ENCODE measurements at places on chromosomes 4 and X.

DNA sequence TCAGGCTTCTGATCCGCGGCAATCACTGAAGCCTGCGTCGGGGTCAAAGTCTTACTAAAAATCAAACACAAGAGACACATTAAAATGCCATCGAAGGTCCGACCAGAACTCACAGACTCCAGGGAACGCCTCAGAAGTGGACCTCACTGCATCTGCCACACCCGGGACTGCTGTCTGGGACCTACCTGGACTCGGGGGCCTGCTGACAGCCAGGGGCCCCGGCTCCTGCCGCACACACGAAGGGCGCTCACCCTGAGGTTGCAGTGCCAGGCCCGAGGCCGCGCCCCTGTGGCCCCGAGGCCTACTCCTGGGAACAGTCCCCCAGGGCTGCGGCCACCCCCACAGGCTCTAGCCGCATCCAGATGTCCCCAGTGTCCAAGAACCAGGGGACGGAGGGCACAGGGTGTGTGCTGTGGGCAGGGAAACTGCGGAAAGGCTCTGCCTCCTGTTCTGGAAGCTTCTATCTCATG lies 7.4 kb downstream of the CTBP1 start:
- no peak for DNase-seq

GRCh38 chrX:72037601-72038000 lies 94.1 kb downstream of the RTL5 start:
- DNase-seq, result no peak

GRCh38 chrX:20265726-20266681 lies 705 bp downstream of the RPS6KA3 start:
- peak; percentile 1 for DNase-seq

GRCh38 chr4:143148521-143148920 lies 36.2 kb upstream of the USP38 start:
- DNase-seq, result no peak

DNA sequence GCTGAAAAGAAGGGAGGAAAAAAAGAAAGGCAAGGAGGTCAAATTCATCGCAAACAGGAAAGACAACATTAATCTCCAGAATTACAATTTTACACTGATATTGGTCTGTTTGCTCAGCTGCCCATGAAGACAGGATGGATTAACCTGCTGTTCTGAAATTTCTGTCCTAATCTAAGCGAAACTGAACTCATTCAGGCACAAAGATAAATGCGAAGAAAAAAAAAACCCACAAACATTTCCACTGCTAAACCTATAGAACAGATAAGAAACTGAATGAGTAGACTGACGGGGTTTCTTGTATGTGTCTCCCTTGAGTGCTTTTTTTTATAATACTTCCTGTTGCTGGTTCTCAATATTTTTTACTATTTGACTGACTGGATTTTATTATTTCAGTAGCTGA lies 251.8 kb upstream of the FTHL17 start:
- DNase-seq, result no peak

GRCh38 chrX:30858098-30858497 lies 31.0 kb downstream of the TAB3 start:
- DNase-seq, result no peak

DNA sequence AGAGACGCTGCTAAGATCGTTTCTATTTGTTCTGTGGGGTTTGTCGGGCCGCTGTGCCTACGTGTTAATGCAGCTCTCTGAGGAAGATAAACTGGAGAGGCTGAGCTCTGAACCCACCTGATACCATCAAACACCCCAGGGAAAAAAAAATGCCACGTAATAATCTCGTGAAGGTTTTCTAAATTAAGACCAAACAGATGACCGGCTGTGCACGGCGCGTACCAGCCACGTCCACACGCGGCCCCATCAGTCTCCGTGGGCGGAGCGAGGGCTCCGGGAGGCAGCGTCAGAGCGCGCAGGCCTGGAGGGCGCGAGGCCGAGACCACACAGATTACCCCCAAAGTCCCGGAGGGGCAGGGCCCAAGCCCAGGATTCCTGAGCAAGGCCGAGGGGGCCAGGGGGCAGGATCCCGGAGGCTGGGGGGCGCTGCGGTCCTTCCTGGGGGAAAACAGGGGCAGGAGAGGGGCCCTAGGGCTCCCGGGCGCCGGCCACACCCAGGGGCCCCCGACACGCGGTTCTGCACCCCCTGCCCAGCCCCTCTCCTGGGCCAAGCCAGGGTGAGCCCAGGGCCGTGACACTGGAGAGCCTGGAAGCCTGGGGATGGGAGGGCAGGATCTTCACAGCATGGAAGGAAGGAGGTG lies 91.9 kb downstream of the FAM53A start:
- DNase-seq, result no peak

DNA sequence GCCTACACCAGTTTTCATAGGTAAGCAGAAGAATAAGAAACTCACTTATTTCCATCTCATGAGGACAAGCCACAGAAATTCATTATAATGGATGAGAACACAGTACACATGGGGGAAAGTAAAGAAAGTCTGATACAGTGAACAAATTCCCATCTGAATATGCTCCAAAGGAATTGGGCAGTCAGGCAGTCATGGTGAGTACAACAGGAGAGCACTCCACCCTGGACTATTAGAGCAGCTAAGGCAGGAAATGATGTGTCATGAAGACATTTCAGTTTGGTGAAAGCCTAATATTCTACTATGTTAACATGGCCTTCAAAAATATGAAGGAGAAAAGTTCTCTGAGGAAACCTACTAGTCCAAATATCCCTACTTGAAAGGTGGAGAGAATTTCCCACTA lies 92.0 kb upstream of the PRDX4 start:
- DNase-seq, result no peak

DNA sequence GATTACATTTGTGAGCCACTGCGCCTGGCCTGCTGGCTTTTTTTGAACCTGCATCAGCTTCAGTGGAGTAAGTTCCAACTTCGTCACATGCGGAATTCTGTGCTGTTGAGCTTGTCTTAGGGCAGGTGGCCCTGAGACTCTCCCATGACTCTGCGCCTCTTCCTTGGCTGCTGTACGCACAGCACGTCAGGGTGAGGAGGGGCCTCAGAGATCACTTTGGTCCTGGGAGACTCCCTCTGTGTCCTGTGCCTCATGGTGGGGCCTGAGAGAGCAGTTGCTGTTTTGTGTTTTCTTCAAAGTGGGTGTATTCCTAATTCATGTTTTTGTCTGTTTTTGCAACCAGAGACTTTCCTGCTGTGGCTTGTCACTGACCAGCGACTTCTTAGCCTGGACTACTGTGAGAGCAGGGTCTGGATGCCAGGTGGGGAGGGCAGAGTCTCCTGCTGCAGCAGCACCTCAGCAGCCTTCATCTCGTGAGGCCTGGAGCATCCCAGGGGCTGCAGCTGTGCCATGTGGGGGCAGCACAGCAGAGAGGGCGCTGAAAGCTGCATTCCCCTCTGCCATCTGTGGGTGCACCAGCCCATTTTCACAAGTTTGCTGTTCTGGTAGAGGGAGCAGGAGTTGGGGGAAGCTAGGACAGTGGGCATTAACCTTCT lies 107.8 kb downstream of the TNIP2 start:
- no peak for DNase-seq

- no peak for DNase-seq
These were observed 610.8 kb downstream of the RAB28 start for GRCh38 chr4:12873351-12873750.

DNA sequence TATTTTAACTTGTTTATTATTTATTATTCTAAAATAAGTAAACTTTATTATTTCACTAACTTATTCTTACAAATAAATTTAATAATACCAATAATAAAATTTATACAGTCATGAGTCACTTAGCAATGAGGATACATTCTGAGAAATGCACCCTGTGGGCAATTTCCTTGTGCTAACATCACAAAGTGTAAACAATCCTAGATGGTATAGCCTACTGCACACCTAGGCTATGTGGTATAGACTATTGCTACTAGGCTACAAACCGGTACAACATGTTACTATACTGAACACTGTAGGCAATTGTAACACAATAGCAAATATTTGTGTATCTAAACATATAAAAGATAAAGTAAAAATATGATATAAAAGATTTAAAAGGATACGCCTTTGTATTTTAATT lies 479.5 kb downstream of the EPHA5 start:
- DNase-seq, result no peak

- no peak for DNase-seq
These were observed 95.9 kb downstream of the NYX start for GRCh38 chrX:41543025-41543424.

DNA sequence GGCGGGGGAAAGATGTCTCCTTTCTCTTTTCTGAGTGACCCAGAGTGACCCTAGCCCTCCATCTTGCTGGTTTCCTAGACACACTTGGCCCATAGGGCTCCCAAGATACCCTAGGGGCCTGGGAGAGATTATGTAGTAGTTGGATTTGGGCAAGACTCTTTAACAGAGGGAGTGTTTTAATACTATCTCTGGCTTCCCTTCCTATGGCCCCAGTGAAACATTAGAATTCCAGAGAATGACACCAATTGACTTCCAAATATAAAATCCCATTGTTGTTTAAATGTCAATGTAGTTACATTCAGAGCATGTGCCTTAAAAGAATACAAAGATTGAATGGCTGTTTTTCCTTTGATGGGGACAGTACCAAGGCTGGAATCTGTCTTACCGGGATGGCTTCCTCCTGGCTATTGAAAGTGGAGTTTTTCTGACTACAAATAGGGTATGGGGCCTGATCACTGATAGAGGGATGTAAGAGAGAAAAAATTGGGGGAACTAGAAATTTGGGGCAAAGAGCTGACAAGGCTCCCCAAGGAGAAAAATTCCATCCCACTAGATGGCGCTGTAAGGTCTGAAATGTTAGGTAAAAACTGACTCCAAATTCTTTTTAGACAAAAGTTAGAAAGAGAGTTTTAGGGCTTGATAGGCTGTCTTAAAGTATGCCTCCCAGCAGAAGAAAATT lies 10.7 kb downstream of the TENT5D start:
- no peak for DNase-seq

- DNase-seq, result no peak
These were observed 1233.3 kb upstream of the PABPC4L start for GRCh38 chr4:135434936-135435335.

GRCh38 chr4:61273233-61273632 lies 73.1 kb downstream of the ADGRL3 start:
- no peak for DNase-seq

DNA sequence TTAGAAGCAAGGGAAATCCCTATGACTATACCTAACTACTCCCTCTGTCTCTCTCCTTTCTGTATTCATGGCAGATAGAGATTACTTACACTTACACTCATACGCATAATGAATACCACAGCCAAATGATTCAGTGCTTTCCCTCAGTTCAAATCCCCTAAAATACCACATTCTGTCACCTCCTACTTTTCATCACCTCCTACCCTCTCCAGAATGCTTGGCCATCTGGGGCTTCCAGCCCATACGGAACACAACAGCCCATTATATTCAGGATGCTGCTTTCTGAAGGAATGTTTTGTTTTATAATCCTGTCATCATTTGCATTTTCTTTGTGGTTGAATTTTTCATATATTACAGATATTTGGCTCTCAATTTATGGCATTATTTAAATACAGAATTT lies 361.6 kb downstream of the GRIA2 start:
- DNase-seq, result no peak

- no peak for DNase-seq
These were observed 25.6 kb downstream of the ELF4 start for GRCh38 chrX:130084631-130085237.

Data from stimulated activated CD8-positive, alpha-beta memory T cell treated with anti-CD3 and anti-CD28 coated beads, Interleukin-4, amount 100 ng/mL, for 1 hour (primary cell).